ENCODE measurements at places on chromosomes 13 and 19.
A peak's percentile ranks its signal among the peaks of the same experiment; 100 is the strongest.

- no peak for DNase-seq
Measured at GRCh38 chr13:30105381-30105780, 202.0 kb downstream of the KATNAL1 start.

DNA sequence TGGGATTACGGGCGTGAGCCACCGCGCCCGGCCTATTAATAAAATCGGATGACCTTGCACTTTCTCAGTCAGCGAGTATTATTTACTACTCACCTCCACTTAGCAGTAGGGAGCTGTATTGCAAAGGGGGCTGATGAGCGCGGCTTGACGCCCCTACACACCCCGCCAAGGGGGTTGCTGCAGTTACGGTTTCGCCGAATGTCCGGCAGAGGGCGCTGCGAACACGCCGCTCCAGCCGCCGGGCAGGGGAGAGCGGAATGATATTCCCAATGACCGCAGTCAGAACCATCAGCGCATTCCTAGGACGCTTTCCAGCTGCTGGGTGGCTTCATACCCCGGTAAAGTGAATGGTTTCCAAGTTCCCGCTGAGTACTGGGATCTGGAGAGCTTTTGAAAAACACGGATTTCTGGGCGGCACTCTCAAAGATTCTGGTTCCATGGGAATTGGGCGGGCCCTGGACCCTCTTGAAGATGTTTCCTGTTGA lies 30.0 kb upstream of the TPT1 start:
- peak; percentile 73 for DNase-seq

DNA sequence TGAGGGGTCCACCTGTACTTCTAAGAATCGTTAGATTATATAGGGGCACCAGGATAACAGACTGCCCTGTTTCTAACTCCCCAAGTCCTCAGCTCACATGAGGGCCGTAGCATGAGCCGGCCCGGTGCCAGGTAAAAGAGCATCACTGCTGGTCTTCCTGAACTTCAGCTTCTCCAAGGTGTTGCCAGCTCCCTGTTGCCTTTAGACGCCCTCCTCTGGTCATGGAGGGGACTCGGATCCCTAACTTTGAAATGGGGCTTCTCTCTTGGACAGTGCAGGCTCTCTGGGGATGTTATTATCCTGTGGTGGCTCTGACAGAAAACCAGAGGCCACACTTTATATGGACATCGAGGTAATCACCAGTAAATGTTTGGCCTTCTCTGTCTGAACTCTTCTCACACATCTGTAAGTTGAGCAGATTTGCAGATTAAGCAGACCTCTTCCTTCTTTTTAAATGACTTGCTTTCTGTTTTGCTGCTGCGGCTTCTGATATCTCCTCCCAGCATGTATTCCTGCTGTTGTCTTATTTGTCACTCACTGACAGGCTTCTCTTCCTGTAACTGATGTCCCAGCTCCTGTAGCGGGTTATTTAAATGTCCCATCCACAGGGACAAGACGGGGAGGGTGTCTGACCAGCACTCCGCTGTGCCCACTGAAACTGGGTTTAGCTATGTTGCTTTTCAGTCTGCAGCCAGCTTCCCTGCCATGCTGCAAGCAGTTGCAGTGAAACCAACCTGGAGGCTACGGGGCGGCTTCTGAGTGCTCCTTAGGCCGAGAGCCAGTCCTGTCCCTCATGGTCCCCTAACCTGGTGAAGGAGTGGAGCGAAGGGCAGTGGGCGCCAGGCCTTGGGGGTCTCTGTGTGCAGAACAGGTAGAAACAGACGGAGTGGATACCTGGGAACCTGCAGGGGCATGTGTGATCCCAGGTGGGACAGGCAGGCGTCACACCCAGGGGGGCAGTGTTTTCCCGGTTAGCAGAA lies 39.2 kb downstream of the TSSK6 start:
- peak; percentile 43 for DNase-seq

DNA sequence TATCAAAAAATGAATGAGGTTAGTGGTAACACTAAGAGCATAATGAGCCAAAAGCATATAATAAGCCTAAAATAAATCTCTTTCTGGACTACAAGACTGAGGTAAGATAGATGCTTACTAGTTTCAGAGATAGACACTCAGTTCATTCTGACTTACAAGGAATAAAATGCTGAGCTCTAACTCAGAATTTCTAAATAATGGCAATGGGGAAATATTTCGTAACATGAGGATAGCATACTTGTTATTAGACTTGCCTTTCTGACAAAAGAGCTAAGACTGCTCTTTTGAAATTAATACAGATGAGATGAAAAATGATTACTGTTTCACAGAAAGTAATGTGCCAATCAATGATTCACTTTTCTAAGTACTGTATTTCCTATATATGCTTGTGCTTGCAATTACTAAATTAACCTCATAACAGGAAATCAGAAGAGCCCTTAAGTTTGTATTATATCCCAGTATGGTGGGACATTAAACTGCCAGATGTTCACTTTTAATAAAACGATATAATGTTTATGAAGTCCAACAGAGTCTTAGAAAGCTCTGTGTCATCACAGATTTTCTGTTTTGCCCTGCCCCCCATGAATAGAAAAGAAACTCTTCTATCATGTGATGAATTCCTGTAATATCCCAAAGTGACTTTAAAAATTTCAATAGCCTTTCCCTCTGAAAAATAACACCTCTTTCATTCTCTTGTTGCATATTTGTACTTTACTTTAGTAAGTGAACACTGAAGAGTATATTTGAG lies 2771.0 kb upstream of the PCDH20 start:
- no peak for DNase-seq

- DNase-seq = no peak
Measured at GRCh38 chr13:38602266-38602665, 84.6 kb upstream of the FREM2 start.
